Uterus (tissue), 4 donors: ENCODE measurements at places on chromosomes 11 and 22. TPM values are rescaled to one million over a fixed set of nuclear protein-coding genes. Genes with fewer than 3 reads are reported as not detected.

The MRGPRE gene
- not detected for total RNA-seq

The C22orf42 gene
- total RNA-seq, result not detected

The PTPRJ gene
- 7.4 TPM for total RNA-seq

The HTR3A gene
- total RNA-seq, result not detected

The SYT7 gene
- 5.3 TPM for total RNA-seq

The FREY1 gene
- total RNA-seq, result not detected

The FBXO3 gene
- total RNA-seq, result 48.5 TPM

The CARNS1 gene
- not detected for total RNA-seq

The IGSF22 gene
- not detected for total RNA-seq

The EIF1AD gene
- 37.5 TPM for total RNA-seq

The ZNF280A gene
- total RNA-seq, result not detected

The JHY gene
- 4.9 TPM for total RNA-seq

DNA sequence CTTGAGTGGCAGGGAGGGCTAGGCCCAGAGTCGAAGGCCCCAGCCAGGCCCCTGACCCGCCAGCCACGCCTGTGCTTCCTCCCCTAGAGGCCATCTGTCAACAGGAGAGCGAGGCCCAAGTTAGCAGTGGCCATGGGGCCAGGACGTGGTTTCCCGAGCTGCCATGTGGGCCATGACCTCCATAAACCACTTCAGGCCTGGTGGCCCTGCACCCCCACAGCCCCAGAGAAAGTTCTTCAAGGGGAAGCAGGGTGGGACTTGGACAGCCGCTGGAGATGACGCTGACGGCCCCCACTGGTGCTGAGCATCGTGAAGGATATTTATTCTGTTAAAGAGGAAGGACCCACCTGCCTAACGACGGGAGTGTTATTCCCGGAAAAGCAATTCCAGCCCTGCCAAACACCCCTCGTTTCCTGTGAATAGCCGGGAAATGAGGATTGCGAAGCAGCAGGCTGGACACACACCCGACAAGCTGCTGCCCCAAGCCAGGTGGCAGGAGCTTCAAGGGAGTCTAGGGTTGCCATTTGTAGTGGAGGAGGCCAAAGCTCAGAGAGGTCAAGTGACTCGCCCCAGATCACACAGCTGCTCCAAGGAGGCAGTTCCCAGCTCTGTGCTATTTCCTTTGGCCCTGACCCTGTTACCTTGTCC is 12.8 kb downstream of the PRR5 start:
- peak overlapping the region; percentile 19 for H3K27ac ChIP-seq
- peak; percentile 67 for DNase-seq
- no peaks in the 10 kb centered on the region for H3K27me3 ChIP-seq
- no peak overlapping the region for H3K4me3 ChIP-seq
- no peaks in the 10 kb centered on the region for H3K36me3 ChIP-seq

DNA sequence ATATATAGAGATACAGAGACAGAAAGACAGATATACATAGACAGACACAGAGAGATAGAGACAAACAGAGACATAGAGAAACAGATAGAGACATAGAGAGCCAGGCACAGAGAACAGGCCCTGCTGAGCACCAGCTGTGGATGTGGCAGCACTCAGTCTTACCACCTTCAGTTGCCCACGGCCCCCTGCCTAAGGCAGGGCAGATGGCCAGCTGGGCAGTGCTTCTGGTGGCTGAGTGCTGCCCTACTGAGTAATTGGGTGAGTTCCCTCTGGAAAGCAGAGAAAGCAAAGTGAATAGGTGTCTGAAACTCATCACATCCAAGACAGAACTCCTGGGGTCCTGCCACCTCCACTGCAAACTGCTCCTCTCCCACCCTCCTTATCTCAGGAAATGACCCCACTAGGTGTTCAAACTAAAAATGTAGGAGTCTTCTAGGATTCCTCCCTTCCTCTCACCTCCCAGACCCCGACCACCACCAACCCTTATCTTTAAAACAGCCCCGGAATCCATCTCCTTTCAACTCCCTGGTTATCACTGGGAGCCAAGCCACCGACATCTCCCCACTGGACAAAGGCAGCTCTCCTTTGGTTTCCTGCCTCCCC is 27.2 kb downstream of the SYN3 start:
- H3K27ac ChIP-seq, result no peak overlapping the region
- H3K27me3 ChIP-seq, result no peaks in the 10 kb centered on the region
- no peaks in the 10 kb centered on the region for H3K36me3 ChIP-seq
- H3K4me3 ChIP-seq, result no peak overlapping the region

GRCh38 chr22:49862496-49862776 is 8.8 kb downstream of the ZBED4 start:
- no peaks in the 10 kb centered on the region for H3K36me3 ChIP-seq
- H3K27ac ChIP-seq, result no peak overlapping the region
- no peak overlapping the region for H3K4me3 ChIP-seq
- no peak for DNase-seq
- H3K4me1 ChIP-seq, result no peaks in the 10 kb centered on the region

DNA sequence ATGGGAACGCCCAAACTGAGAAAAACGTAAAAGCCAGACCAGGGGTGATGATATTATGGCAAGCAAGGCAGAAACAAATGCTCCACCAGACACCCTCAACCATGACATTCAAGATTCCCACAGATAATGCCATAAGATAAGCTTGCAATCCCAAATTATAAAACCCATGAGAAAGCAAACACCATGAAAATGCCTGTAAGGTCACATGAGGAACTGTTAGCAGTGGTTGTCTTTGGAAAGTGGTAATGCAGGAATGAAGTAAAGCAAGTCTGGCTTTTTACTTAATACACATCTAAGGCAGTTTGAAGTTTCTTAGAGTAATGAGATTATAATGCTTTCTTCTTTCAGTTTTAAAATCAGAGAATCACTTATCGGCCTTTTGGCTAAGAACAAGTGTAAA is 111.0 kb downstream of the MN1 start:
- H3K27ac ChIP-seq, result no peak overlapping the region
- no peaks in the 10 kb centered on the region for H3K4me1 ChIP-seq
- DNase-seq, result no peak
- H3K4me3 ChIP-seq, result no peak overlapping the region
- no peaks in the 10 kb centered on the region for H3K27me3 ChIP-seq

DNA sequence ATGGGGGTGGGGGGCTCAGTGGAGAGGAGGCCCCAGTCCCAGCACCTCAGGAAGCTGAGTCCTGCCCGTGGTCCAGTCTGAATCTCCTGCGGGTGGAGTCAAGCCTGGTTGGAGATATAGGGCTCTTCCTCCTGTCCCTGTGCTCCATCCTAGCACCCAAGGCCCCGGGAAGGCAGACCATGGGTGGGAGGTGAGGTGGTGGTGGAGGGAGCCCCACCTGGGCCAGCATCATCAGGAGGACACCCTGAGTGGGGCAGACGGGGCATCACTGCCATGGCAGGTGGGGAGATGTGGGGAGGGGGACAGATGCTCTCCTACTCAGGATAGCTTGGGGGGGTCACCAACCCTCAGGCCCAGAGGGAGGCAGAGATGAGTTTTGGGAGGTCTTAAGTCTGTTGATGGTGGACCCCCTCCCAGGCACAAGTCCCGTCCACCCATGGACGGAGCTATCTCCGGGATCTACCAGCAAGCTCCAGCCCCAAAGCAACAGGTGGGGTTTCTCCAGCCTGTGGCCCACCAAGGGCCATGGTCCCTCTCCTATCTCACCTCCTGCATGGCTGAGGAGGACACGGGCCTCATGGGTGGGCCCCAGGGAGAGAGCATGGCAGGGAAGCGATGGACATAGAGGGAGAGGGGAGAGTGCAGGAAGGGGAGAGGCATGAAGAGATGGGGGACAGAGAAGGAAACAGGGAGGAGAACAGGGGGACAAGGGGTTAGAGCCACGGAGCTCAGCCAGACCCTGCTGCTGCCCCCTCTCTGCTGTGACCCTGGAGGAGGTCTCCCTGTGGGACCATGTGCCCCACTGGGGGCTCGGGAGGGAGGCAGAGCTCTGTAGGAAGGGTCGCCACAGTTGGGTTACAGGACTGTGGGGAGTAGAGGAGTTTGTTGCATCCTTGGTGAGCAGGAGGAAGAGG is 1.3 kb downstream of the MRGPRE start:
- H3K4me3 ChIP-seq, result no peak overlapping the region
- no peaks in the 10 kb centered on the region for H3K36me3 ChIP-seq

DNA sequence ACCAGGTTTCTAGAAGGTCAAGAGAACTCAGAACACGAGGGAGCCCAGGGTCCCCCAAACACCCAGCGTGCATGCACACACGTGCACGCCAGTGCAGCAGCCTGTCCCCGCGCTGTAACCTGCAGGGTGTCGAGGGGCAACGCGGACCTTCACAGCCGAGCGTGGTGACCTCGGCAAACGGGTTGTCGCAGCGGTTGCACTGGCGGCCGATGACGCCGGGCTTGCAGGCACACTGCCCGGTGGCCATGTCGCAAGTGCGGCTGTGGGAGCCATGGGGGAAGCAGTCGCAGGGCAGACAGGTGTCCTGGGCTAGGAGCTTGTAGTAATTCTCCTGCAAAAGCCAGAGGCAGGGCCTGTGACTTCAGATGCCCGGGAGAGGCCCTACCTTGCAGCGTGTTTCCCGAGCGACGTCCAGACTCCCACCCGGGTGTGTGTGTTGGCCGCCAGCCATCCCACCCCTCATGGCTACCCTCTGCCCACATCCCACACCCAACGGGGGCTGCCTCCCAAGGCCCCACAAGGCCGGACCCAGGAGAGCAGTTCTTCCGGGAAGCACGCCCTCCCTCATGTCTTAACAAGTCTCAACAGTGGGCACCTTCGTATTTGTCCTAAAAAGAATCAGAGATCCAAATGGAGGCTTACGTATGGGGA is 56.1 kb downstream of the TRMU start:
- H3K4me3 ChIP-seq, result no peak overlapping the region
- no peak overlapping the region for H3K27ac ChIP-seq
- no peaks in the 10 kb centered on the region for H3K27me3 ChIP-seq
- no peaks in the 10 kb centered on the region for H3K4me1 ChIP-seq
- no peaks in the 10 kb centered on the region for H3K36me3 ChIP-seq

- H3K27me3 ChIP-seq, result no peaks in the 10 kb centered on the region
- no peaks in the 10 kb centered on the region for H3K4me1 ChIP-seq
- no peak overlapping the region for H3K27ac ChIP-seq
- no peak overlapping the region for H3K4me3 ChIP-seq
- no peak for DNase-seq
- no peaks in the 10 kb centered on the region for H3K36me3 ChIP-seq
Observed at GRCh38 chr11:116412118-116412889, 360.5 kb downstream of the BUD13 start.

GRCh38 chr22:40648386-40648785 is 11.9 kb upstream of the MRTFA start:
- H3K4me3 ChIP-seq, result no peak overlapping the region
- no peaks in the 10 kb centered on the region for H3K27me3 ChIP-seq
- no peaks in the 10 kb centered on the region for H3K36me3 ChIP-seq
- H3K4me1 ChIP-seq, result peaks cover 5% of the 10 kb centered on the region

GRCh38 chr11:7245341-7245740 is 6.4 kb upstream of the SYT9 start:
- no peak for DNase-seq
- no peaks in the 10 kb centered on the region for H3K4me1 ChIP-seq
- no peak overlapping the region for H3K4me3 ChIP-seq
- H3K27me3 ChIP-seq, result no peaks in the 10 kb centered on the region
- no peak overlapping the region for H3K27ac ChIP-seq

DNA sequence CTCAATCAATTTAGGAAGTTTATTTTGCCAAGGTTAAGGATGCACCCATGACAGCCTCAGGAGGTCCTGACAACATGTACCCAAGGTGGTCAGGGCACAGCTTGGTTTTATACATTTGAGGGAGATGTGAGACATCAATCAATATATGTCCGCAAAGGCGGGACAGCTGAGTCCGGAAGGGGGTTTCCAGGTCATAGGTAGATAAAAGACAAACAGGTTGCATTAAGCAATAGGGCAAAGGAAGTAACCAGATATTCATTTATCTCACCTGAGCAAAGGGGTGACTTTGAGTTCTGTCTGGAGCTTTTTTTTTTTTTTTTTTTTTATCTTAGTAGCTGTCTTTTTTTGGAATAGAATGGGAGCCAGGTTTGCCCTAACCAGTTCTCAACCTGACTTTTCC is 2.0 kb upstream of the TRIM34 start:
- H3K4me3 ChIP-seq, result no peak overlapping the region
- H3K36me3 ChIP-seq, result no peaks in the 10 kb centered on the region
- no peak overlapping the region for H3K27ac ChIP-seq
- no peaks in the 10 kb centered on the region for H3K4me1 ChIP-seq
- DNase-seq, result no peak
- H3K27me3 ChIP-seq, result no peaks in the 10 kb centered on the region

DNA sequence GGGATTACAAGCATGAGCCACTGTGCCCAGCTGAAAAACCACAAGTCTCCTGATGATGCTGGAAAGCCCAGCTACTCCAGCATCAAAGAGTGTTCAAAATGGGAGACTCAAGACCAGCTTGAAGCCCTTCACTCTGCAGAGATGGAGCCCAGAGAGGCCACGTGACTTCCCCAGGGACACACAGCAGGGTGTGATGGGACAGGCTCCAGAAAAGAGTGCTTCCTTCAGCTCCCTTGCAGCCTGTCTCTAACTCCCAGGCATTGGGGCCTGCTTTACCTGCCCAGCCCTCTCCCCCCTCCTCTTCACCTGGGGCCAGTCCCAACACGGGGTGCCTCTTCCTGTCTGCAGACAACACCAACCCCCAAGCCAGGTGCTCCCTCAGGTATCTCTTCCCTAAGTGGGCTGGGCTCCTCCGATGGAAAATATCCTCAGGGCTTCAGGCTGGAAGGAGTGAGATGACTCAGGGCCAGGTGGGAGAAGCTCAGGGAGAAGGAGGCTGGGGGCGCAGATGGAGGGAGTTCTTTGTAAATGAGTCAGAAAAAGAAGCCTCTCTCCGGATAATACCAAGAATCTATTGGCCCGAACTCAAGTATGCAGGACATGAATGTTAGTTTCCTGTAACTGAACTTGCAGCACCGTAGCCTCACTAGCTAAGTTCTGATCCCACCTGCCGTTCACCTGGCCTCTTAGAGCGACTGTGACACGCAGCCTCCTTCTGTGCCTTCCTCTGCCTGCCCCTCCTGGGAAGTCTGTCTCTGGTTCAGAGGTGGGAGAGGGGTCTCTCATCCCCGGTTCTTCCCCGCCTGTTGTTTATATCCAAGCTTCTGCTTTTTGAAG is 326.6 kb downstream of the MN1 start:
- DNase-seq, result peak; percentile 28
- no peak overlapping the region for H3K27ac ChIP-seq
- H3K36me3 ChIP-seq, result no peaks in the 10 kb centered on the region
- no peak overlapping the region for H3K4me3 ChIP-seq

GRCh38 chr22:35938226-35938625 is 90.4 kb downstream of the RBFOX2 start:
- H3K4me1 ChIP-seq, result no peaks in the 10 kb centered on the region
- no peaks in the 10 kb centered on the region for H3K27me3 ChIP-seq
- no peaks in the 10 kb centered on the region for H3K36me3 ChIP-seq

DNA sequence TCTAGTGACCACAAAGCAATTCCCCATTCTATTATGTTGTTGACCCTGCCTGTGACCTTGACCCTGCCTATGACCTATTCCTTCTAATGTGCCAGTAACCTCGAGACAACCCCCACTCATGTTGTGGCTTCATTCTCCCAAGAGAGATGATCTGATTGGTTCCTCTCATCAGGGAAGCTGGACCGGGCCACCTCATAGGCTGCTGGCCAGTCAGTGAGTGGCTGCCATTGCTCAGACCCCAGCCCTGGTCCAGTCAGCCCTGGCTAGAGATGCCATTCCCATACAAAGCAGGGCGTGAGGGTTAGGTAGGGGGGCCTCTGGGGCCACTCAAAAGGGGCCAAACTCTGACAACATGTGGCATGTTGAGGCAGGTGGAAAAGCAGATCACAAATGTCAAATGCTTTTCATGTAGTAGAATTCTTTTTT is 11.9 kb downstream of the SLC29A2 start:
- no peaks in the 10 kb centered on the region for H3K4me1 ChIP-seq
- no peak overlapping the region for H3K4me3 ChIP-seq
- H3K36me3 ChIP-seq, result no peaks in the 10 kb centered on the region
- no peak overlapping the region for H3K27ac ChIP-seq
- no peak for DNase-seq

- no peak overlapping the region for H3K27ac ChIP-seq
- no peak overlapping the region for H3K4me3 ChIP-seq
- DNase-seq, result no peak
- H3K27me3 ChIP-seq, result no peaks in the 10 kb centered on the region
- no peaks in the 10 kb centered on the region for H3K36me3 ChIP-seq
Observed at GRCh38 chr11:110716361-110716760, 4.1 kb upstream of the ARHGAP20 start.
